ENCODE measurements at places on chromosomes 12 and 14.

- no peak for DNase-seq
Measured at GRCh38 chr12:68375756-68376695, 43.9 kb upstream of the MDM1 start.

- no peak for DNase-seq
Measured at GRCh38 chr12:74598819-74599218, 61.2 kb downstream of the ATXN7L3B start.

DNA sequence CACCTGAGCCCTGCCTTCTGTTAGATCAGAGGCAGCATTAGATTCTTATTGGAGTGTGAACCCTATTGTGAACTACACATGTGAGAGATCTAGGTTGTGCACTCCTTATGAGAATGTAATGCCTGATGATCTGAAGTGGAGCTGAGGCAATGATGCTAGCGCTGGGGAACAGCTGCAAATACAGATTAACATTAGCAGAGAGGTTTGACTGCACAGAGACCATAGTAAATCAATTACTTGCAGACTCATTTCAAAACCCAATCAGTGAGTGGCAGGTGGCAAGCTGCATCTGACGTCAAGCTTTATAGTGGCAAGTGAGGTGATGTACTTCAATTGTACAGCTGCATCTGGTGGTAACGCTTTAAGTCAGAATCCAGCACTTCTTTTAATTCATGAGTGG lies 141.6 kb downstream of the GPHN start:
- no peak for DNase-seq

DNA sequence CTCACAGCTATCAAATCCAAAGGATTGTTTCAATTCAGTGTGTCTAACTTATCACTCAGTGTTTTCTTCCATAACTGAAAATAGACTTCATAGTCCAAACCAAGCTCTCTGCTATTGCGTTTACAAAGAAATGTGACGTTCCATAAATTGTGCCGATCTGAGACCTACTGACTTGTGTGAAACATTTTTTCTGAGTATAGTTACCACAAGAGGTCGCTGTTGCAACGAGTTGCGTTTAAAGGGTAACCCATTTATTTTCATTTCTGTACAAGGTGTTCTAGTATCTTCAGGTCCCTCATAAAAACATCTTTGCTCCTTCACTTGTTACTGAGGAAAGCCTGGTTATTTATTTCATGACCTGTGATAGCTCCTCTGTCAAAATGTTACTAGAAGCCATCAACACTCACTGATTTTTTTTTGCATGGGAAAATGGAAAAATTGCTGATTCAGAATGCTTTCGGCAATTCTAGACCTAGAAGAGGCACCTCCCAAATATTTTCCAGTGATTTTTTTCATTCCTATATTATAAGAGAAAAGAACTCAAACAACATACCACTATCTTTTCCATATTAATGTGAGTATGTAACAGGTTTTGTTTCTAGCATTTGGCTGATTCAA lies 60.9 kb upstream of the OR4E1 start:
- DNase-seq, result peak; percentile 42

Measured in NCI-H748 treated with DMSO at 0.1 percent for 48 hours (cell line).